T-helper 1 cell (primary cell): ENCODE measurements at places on chromosomes 6 and 20.

- no peak for DNase-seq
These were observed 684.8 kb downstream of the DHX35 start for GRCh38 chr20:39646874-39647413.

DNA sequence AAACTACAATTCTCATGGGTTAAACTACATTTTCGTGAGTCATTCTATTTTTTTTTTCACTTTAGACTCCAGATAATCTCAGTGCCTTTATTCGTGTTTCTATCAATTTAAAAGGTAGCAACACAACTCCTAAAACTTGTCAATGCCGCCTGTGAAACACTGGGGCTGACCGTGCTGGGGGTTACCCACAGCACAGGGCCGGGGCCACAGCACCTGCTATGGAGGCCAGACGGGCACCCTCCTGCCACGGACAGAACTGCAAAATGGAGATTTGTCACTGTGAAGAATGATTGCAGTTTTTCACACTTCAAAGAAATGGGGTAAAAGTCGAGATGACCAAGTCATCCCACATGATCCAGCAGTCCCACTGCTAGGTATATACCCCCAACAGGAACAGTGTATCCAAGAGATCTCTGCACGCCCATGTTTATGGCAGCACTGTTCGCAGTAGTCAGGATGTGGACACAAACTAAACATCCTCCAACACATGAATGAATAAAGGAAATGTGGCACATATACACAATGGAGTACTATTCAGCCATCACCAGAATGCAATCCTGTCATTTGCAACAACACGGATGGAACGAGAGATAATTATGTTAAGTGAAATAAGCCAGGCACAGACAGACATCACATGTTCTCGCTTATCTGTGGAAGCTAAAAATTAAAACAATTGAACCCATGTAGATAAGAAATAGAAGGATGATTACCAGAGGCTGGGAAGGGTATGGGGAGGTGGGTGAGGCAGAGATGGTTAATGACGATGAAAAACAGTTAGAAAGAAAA is 290.1 kb downstream of the SMOC2 start:
- DNase-seq: no peak

DNA sequence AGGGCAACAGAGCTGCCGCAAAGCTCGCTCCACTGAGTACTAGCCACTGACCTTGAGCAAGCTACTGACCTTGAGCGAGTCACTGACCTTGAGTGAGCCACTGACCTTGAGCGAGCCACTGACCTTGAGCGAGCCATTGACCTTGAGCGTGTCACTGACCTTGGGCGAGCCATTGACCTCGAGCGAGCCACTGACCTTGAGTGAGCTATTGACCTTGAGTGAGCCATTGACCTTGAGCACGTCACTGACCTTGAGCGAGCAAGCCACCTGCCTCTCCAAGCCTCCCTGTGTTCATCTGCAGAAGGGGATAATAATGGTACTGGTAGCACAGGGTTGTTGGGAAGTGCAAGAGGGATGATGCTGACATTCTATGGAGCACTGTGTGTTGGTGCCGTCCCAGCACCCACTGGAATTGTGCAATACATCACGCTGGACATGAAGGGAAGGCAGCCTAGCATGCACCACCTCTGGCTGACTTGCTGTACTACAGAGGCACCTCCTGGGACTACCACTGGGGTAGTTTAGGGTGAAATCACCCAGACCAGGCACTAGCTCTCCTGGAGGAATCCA is 60.2 kb downstream of the CTCFL start:
- no peak for DNase-seq

DNA sequence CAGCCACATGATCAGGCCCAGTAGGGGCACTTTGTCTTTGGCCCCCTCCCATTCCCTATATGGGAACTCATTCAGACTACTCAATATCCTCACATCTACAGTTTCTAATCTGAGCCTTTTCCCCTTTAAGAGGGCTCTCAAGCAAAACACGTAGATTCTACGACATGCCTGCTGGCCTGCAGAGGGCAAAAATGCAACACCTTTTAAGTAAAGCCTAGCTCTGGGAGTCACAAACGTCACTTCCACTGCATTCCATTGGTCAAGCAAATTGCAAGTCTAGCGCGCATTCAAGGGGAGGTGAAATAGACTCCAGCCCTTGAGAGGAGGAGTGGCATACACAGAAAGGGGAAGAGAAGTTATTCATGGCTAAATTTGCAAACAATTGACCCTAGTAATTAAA is 70.6 kb downstream of the CDC40 start:
- DNase-seq: no peak

DNA sequence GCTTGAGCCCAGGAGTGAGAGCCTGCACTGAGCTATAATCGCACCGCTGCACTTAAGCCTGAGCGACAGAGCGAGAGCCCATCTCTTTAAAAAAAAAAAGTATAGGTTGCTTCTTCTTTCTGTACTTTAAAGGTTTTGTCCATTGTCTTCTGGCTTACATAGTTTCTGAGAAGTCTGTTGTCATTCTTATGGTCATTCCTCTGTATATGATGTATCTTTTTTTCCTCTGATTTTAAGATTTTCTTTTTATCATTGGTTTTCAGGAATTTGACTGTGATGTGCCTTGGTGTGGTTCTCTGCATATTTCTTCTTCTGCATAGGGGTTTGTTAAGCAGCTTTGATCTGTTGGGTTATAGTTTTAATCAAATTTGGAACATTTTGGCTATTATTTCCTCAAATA is 29.1 kb downstream of the QRSL1 start:
- no peak for DNase-seq

DNA sequence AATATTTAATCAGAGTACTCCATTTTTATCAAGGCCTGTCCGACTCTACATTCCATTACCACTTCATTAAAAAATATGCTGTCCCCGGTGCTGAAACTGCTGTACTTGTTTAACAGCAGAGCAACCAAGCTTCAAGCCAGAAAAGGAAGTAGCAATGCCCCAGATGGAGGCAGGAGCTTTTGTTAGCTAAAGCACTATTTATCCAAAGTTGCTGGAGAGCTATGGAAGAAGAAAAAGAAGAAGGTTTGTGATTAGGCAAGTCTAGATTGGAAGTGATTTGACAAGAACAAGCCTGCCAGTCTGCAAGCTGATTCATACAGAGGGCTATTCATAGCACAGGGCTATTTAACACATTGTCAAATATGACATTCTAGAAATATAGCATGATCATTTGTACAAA is 160.9 kb upstream of the SPTLC3 start:
- no peak for DNase-seq

DNA sequence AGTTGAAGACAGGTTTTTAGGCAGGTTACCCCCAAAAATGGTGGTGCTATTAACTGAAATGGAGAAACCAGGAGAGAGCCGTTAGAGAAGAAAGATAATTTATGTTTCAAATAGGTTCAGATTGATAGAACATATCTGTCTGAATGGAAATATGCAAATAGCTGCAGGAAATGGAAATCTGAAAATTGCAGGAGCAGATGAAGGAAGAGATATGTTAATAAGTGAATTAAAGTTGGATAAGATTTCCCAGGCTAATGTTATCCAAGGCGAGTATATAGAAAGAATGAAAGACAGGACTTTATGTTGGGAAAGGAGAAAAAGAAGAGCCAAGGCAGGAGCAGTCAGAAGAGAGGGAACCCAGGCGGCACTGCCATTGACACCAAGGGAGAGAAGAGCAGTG is 365.6 kb downstream of the ARHGAP18 start:
- no peak for DNase-seq

DNA sequence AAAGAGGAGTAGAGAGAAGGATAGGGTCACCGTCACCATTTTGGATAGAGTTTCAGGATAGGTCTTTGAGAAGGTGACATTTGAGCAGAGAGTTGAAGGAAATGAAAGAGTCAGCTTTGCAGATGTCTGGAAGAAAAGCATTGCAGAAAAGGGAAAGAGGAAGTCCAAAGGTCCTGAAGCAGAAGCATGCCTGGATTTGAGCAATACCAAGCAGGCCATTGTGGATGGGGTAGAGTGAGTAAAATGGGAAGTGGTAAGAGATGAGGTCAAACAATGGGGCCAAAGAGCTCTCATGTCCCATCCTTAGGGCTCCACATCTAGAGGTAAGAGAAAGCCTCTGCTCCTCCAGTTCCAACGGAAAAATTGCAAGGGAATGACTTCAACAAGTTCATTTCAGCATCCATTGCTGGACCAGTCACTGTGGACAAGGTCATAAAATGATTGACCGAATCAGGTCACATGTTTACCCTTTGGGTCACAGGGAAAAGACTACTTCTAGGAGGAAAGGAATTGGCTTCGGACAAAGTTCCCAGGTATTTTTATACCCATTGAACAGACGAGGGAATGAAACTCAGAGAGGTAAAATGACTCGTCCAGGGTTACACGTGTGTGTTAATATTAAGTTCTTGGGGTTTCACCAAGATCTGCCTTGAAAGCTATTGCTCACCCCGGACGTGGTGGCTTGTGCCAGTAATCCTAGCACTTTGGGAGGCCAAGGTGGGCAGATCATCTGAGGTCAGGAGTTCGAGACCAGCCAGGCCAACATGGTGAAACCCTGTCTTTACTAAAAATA is 6.6 kb upstream of the SAMHD1 start:
- DNase-seq: no peak

GRCh38 chr6:17820055-17820454 is 113.3 kb upstream of the NUP153 start:
- no peak for DNase-seq

DNA sequence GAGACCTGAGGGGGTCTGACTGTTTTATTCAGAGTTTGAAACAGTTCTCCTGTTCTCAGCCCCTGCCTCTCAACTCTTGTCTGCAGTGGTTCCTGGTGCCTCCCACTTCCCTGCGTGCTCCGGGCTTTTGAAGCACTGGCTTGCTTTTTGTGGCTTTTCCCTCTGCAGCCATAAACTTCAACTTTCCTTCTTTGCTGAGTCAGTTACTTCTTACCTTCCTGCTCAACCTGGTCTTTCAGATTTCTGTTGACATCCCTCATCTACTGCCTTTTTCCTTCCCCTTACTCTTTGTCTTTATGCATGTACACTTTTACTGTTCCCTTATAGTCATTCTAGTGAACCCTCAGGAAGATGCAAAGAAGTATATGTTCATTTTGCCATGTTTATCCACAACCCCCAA is 57.4 kb downstream of the ASXL1 start:
- DNase-seq: no peak

DNA sequence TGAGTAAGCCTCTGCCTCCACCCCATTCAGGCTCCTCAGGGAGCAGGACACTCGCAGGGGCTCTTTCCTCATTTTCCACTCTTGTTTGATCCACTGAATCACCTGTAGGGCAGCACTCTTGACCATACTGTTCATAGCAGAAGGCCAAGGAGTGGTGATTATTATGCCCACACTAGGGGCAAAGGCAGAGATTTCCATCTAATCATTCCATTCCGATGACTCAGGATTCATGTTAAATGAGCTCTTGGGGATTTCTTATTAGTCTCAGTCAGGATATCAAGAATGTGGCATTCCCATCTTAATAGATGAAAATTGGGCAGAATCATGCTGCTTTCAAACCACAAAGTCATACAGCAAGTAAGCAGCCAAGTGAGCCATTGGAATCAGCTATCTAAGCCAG is 101.9 kb upstream of the MOCS1 start:
- no peak for DNase-seq

DNA sequence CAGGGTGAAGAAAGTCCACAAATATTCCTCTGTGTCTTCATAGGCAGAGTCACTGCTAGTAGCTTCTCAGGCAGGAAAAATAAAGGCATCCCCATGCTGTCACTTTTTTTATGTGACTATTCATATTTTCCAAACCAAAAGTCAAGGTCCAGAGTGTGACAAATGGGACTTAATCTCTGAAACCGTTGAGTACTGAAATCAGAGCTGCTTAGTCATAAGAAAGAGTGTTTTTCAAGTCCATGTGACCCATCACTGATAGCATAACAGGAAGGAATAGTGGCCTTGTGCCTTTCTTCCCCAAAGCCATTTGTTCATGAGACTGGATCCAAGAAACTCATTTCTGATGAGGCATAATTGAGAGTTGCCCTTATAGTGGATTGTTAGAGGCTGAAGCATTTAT is 210.3 kb upstream of the TSHZ2 start:
- DNase-seq: no peak

- no peak for DNase-seq
These were observed 869.1 kb downstream of the QKI start for GRCh38 chr6:164283574-164283973.

DNA sequence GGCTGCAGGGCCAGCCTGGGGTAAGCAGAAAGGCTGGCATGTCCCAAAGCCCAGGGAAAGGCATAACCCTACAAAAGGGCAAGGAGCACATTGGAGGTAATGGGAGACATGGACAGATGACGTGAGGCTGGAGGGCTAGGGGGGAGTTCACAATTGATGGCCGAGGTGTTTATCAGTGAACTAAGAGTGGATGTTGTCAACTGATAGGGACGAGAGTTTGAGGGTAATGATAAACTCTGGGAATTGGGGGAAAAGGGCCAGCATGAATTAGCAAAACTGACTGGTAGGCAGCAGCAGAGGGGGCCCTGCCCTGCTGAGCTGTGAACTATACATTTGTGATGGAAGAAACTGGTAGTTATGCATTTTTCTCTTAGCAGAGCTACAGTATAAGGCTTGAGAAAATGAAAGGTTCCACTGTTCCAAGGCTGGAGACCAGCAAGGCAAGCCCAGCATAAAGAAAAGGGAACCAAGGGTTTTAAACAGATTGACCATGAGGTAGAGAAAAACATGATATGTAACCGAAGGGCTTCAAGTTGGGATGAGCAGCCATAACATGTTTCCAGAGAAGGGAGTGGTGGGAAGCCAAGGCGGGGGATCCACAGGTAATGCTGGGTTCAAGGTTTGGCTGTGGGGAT is 98.1 kb upstream of the MLN start:
- DNase-seq: no peak

- DNase-seq: no peak
These were observed 644.1 kb downstream of the C6orf118 start for GRCh38 chr6:164665328-164665727.

DNA sequence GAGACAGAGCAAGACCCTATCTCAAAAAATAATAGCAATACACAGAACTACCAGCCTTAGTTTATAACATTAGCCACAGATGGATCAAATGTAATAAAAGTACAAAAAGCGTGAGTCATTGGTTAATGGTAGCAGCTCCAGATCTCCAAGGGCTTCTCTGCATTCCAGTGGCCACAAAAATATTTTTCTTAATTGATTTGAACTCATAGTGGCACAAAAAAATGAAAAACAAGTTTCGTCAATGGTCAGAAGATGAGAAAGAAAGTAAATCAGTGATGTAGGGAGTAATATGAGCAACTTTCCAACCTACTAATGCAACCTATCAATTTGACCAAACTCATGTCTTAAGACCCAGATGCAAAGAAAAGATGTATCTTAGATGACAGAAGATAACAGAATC is 79.6 kb downstream of the CEP57L1 start:
- no peak for DNase-seq

GRCh38 chr6:30542915-30543314 is 13.4 kb downstream of the GNL1 start:
- no peak for DNase-seq

- no peak for DNase-seq
These were observed 186.6 kb downstream of the LY86 start for GRCh38 chr6:6775074-6775473.

- no peak for DNase-seq
These were observed 1066.9 kb downstream of the KIF16B start for GRCh38 chr20:15506311-15506710.

DNA sequence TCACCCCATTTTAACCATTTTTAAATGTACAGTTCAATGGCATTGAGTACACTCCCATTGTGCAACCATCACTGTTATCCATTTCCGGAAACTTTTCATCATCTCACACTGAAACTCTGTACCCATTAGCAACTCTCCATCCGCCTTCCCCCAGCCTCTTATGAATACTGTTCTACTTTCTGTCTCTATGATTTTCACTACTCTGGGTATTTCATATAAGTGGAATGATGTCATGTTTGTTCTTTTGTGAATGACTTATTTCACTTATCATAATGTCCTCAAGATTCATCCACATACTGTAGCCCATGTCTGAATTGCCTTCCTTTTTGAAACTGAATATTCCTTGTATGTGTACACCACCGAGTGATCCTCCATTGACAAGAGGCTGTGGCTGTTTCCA is 92.9 kb upstream of the TOX2 start:
- no peak for DNase-seq
